Smooth muscle cell of the pulmonary artery (primary cell): ENCODE measurements at places on chromosomes 1 and 21. TPM values are rescaled to one million over a fixed set of nuclear protein-coding genes. Genes with fewer than 3 reads are reported as not detected.

FNDC5 gene
- total RNA-seq, result 1.2 and 1.4 TPM in 2 replicates

KCNA2 gene
- total RNA-seq, result 0.07 TPM in 1 of 2 replicates, not detected in the other

SLC5A9 gene
- total RNA-seq, result not detected in 2 replicates

GPR52 gene
- total RNA-seq, result 0.78 and 1.1 TPM in 2 replicates

WNT3A gene
- not detected in 2 replicates for total RNA-seq

ADORA3 gene
- not detected in 2 replicates for total RNA-seq

LMX1A gene
- total RNA-seq, result not detected in 2 replicates

EIF3I gene
- total RNA-seq, result 227 and 240 TPM in 2 replicates

SYT14 gene
- 0.13 and 9.1 TPM in 2 replicates for total RNA-seq
